Vagina (tissue), 2 donors: ENCODE measurements at places on chromosomes 7 and 10. TPM values are rescaled to one million over a fixed set of nuclear protein-coding genes. Genes with fewer than 3 reads are reported as not detected.

Gene DNAJC30
- total RNA-seq, result 7.1 TPM

Gene GSTO2
- total RNA-seq, result 13.8 TPM

Gene AKR1C1
- total RNA-seq, result 73.7 TPM

Gene ELFN1
- 2.2 TPM for total RNA-seq

Gene ZNF316
- total RNA-seq, result 25.5 TPM

Gene PNLIPRP3
- 2.2 TPM for total RNA-seq

Gene SLC26A3
- total RNA-seq, result not detected

Gene HHEX
- total RNA-seq, result 6.1 TPM

Gene NPM3
- 39.5 TPM for total RNA-seq
